ENCODE measurements at places on chromosomes 3 and 15. TPM values are rescaled to one million over a fixed set of nuclear protein-coding genes. Genes with fewer than 3 reads are reported as not detected.

Gene HHATL
- total RNA-seq, result 0.31 TPM

Gene GP9
- not detected for total RNA-seq

Gene MYZAP
- total RNA-seq, result 1.0 TPM

Gene ZMYND10
- 1.2 TPM for total RNA-seq

Measured in A549 treated with GW870086 at 1 μM for 4 hours (cell line).